ENCODE measurements at places on chromosomes 5 and 9.

DNA sequence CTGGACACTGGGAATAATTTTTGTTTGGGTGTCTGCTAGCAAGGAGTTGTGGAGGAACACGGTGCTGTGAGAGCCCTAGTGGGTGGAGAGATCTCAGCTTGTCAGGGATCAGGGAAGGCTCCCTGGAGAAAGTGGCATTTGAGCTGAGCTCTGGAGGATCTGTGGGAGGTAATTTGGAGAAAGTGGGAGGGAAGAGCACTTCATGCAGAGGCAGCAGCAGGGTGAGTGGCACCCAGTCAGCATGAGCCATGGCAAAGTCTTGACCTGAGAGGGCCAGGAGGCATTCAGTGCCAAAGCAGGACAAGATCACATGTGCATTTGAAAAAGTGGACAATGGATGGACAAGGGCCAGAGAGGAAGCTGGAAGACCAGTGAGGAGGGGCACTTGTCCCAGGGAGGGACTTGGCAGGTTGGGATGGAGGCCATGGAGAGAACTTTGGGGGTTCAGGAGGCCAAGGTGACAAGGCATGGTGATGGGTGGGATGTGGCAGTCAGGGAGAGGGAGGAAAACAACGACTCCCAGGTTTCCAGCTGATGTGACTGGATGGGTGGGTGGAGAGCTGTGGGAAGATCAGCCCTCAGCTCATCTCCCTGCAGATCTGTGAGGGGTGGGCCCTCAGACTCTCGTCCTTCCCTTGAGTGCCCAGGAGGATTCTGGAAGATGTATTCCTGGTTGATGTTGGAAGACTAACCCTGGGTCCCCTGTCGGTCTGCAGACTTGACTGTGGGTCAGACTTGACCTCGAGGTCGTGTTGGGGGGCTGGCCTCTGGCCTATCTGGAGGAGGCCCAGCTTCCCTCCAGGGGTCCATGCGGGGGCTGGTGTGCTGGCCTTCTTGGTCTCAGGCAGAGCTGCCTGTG lies 68.9 kb upstream of the PITX1 start:
- H3K4me3 ChIP-seq = no peak overlapping the region
- H3K4me1 ChIP-seq = no peaks in the 10 kb centered on the region
- no peak overlapping the region for H3K27ac ChIP-seq
- no peak for DNase-seq
- H3K36me3 ChIP-seq = no peaks in the 10 kb centered on the region

GRCh38 chr5:170053896-170054295 lies 51.8 kb upstream of the FOXI1 start:
- no peaks in the 10 kb centered on the region for H3K4me1 ChIP-seq
- no peak overlapping the region for H3K27ac ChIP-seq
- H3K36me3 ChIP-seq = peaks cover 77% of the 10 kb centered on the region
- no peaks in the 10 kb centered on the region for H3K27me3 ChIP-seq

- peak; percentile 39 for DNase-seq
- H3K36me3 ChIP-seq = peaks cover 9% of the 10 kb centered on the region
- peaks cover 61% of the 10 kb centered on the region for H3K4me1 ChIP-seq
- peak overlapping the region; percentile 79 for H3K27ac ChIP-seq
- H3K4me3 ChIP-seq = peak overlapping the region; percentile 79
These were observed 459 bp upstream of the ERAP2 start for GRCh38 chr5:96875791-96876291.

DNA sequence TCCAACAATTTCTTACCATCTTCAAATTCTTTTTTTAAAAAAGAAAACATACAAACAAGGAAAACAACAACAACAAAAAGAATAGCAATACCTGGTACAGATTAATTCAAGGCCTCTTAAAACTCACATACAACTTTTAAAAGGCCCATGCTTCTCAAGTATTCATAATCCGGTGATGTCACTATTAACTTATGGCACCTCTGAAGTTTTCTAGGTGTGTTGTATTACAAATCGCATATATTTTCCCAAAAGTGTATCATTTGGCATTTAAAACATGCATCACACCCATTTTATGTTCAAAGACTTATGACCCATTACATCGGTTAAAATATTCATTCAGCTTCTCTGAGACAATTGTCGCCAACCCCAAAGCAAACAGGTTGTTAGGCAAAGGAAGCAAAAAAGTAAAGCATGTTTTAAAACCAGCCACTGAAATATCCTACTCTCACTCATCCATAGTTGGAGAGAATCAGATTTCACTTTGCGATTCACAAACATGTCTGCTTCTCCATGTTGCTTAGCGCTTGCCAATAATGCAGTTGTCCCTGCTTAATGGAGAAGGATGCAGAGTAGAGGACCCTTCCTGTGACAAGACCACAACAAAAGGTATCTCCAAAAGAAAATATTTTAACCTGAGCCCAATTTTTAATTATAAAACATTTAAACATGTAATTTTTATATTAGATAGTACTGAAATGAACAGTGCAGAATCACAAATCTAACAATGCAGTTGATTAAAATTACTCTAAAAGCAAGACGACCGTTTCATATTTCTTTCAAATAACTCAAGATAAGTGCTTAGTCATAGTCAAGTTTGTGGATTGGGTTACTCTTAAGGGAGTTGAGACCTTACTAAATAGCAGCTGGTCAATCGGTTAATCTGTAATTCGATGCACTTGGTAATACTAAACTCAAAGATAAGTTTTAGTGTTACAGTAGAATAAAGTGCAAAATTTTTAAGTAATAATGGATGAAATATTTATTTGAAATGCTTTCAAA lies 1.6 kb downstream of the SKP1 start:
- peaks cover 33% of the 10 kb centered on the region for H3K36me3 ChIP-seq
- peak overlapping the region; percentile 97 for H3K27ac ChIP-seq
- no peak for DNase-seq
- H3K27me3 ChIP-seq = no peaks in the 10 kb centered on the region
- H3K4me1 ChIP-seq = peaks cover 56% of the 10 kb centered on the region

GRCh38 chr9:27719711-27720110 lies 146.4 kb upstream of the C9orf72 start:
- DNase-seq = no peak
- no peaks in the 10 kb centered on the region for H3K4me1 ChIP-seq
- H3K4me3 ChIP-seq = no peak overlapping the region
- no peaks in the 10 kb centered on the region for H3K27me3 ChIP-seq
- H3K36me3 ChIP-seq = no peaks in the 10 kb centered on the region

- no peak for DNase-seq
- no peak overlapping the region for H3K4me3 ChIP-seq
- H3K27me3 ChIP-seq = no peaks in the 10 kb centered on the region
- H3K27ac ChIP-seq = no peak overlapping the region
- H3K36me3 ChIP-seq = no peaks in the 10 kb centered on the region
- no peaks in the 10 kb centered on the region for H3K4me1 ChIP-seq
These were observed 53.6 kb downstream of the FER start for GRCh38 chr5:108801301-108801700.

DNA sequence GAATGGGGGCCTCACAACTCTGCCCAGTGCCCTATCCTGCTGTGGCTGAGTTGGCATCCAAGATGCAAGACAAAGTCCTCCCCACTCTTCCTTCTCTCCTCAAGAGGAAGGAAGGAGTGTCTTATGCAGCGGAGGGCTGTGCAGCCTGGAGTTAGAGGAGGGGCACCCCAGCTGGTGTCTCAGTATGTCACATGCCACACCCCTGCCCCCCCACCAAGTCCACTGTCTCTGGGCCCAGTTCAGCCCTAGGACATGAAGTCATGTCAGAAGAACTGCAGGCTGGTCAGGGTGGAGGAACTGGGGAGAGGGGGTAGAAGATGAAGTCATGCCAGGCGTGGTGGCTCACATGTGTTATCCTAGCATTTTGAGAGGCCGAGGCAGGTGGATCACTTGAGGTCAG lies 28.0 kb upstream of the SLC28A3 start:
- H3K36me3 ChIP-seq = no peaks in the 10 kb centered on the region
- DNase-seq = no peak
- H3K27me3 ChIP-seq = no peaks in the 10 kb centered on the region

GRCh38 chr9:94259077-94259862 lies at the start of gene ZNF169:
Gene ZNF169 (plus strand): TSS chr9:94259298. CDS start chr9:94278813, 19,515 bp downstream.
- peak; percentile 78 for DNase-seq
- peak within 1 kb of the TSS; percentile 85 for H3K4me3 ChIP-seq
- no peaks in the 10 kb centered on the region for H3K27me3 ChIP-seq
- H3K4me1 ChIP-seq = peaks cover 19% of the 10 kb centered on the region
- no peaks in the 10 kb centered on the region for H3K36me3 ChIP-seq

DNA sequence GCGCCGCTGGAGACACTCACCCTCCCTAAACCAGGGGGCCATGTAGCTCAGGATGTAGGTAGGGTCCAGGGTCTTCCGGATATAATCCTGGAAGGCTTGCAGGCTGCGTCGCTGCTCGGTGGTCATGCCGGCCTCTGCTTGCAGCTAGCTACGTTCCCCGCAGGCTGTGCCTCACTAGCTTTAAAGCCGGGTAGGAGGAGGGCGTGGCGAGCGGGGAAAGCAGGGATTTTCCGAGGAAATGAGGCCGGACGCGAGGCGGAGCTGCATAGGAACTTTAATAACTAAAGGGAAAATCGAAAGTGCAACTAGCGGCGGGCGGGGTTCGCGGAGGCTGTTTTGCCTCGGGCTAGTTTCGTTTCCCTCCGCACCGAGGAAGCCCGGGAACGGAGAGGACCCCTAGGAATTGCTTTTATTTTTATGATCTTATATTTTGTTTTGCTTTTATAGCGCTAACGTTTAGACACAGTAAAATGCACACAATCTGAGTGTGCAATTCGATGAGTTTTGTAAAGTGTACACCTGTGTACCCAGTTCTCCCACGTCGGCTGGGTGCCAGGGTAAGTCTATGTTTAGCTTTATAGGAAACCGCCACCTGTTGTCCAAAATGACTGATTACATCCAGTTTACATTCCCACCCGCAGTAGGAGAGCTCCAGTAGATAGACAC lies at the start of gene RIGI:
TSS of gene RIGI (minus strand) at position 156 of the 666 bp plus-strand sequence. CDS start at position 126, 30 bp downstream.
- H3K27ac ChIP-seq = peak within 1 kb of the TSS; percentile 94
- no peaks in the 10 kb centered on the region for H3K27me3 ChIP-seq
- H3K36me3 ChIP-seq = no peaks in the 10 kb centered on the region
- peaks cover 46% of the 10 kb centered on the region for H3K4me1 ChIP-seq

DNA sequence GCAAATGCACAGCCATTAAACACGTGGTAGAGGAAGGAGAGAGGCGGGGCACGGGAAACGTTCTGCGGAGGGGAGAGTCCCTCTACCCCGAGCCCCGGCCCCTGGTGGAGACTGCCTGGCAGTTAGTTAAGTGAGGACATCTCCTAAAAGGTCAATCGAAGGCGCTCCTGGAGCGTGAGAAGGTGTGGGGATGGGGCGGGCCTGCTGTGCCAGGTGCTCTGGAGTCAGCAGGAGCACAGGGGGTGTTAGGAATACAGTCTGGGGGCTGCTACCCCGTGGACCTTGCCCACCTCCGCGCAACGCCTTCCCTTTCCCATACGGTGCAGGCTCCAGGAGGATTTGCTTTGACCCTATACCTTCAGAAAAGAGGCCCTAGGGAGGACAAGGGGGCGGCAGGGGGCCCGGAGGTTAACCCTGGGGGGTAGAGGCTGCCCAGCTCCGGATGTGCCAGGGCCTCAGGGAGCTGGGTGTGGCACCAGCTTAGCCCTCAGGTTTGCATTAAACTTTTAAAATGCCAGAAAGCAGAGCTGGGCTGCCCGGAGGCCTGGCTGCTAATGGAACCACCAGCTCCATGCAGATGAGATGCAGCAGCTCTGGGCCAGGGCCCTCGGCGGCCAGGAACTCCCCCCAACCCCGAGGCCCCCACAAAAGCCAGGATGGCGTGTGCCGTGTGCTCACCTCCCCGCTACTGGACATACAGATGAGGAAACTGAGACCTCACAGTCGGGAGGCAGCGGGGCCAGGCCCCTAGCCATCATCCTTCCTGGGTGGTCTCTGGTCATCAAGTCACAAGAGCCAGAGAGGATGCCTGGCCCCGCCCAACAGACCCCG lies 39.2 kb downstream of the NACC2 start:
- no peaks in the 10 kb centered on the region for H3K36me3 ChIP-seq
- H3K4me1 ChIP-seq = peaks cover 27% of the 10 kb centered on the region

DNA sequence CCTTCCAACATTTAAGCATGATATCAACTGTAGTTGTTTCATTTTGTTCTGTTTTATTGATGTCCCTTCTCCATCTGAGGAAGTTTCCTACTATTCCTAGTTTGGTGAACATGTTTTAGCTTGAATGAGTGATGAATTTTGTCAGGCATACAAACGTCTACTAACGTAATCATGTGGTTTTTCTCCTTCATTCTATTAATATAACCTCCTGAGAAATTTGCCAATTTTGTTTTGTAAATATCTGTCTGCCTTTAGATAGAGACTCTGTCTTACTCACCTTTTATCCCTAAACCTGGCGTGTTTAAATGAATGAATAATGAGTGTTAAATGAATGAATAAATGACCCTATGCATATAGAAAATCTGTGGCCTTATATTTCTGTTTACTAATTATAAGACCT lies 26.5 kb upstream of the NREP start:
- DNase-seq = no peak
- H3K36me3 ChIP-seq = no peaks in the 10 kb centered on the region
- no peak overlapping the region for H3K4me3 ChIP-seq
- no peaks in the 10 kb centered on the region for H3K4me1 ChIP-seq

DNA sequence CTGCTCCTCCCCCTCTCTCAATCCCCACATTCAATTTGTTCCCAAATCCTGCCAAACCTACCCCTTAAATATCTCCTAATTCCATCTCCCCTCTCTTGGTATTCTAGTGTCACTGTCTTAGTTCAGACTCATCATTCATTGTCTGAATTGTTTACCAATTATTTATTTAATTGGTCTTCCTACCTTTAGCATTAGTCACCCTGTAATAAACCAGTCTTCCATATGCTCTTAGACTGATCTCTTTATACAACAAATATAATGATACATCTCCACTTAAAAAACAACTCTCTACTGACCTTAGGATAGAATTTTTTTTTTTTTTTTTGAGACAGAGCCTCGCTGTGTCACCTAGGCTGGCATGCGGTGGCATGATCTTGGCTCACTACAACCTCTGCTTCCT lies 51.4 kb downstream of the RFK start:
- no peak overlapping the region for H3K4me3 ChIP-seq
- no peaks in the 10 kb centered on the region for H3K36me3 ChIP-seq
- no peak overlapping the region for H3K27ac ChIP-seq
- DNase-seq = no peak
- H3K4me1 ChIP-seq = no peaks in the 10 kb centered on the region

GRCh38 chr9:94855903-94856302 lies 129.4 kb downstream of the AOPEP start:
- H3K4me1 ChIP-seq = peaks cover 17% of the 10 kb centered on the region
- no peak overlapping the region for H3K27ac ChIP-seq
- DNase-seq = no peak

GRCh38 chr5:135149956-135150723 lies 116.1 kb upstream of the PITX1 start:
- no peaks in the 10 kb centered on the region for H3K36me3 ChIP-seq
- no peak overlapping the region for H3K27ac ChIP-seq
- no peaks in the 10 kb centered on the region for H3K4me1 ChIP-seq
- DNase-seq = no peak

- no peak overlapping the region for H3K4me3 ChIP-seq
- no peaks in the 10 kb centered on the region for H3K27me3 ChIP-seq
- no peaks in the 10 kb centered on the region for H3K36me3 ChIP-seq
- DNase-seq = no peak
These were observed 161.6 kb downstream of the BNC2 start for GRCh38 chr9:16708656-16709435.

GRCh38 chr5:28576022-28576421 lies 1537.6 kb upstream of the CDH9 start:
- no peak overlapping the region for H3K4me3 ChIP-seq
- no peaks in the 10 kb centered on the region for H3K36me3 ChIP-seq
- H3K27me3 ChIP-seq = no peaks in the 10 kb centered on the region
- no peak for DNase-seq
